ENCODE measurements at places on chromosomes 6 and 20.

DNA sequence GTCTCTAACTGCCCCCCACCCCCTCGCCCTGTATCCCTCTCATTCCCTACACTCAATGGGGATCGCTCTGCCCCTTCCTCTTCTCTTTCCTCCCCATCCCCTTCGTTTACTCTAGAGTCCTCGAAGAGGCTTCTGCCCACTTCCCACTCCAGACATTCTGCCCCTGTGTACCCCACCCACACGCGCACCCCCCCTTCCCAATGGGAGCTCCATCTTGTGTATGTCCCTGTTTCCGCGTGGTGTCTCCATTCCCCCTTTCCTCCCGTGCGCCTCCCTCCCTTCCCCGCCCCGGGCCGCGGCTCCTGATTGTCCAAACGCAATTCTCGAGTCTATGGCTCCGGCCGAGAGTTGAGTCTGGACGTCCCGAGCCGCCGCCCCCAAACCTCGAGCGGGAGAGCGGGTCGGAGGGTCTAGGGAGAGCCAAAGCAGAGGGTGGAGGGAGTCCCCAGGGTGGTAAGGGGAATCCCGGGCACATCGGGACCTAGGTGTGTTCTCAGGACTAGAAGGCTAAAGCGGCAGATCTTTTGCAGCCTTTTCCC lies 679 bp upstream of the RING1 start:
- DNase-seq: no peak

- no peak for DNase-seq
These were observed 96.4 kb downstream of the FILIP1 start for GRCh38 chr6:75397171-75397570.

GRCh38 chr6:81465859-81466258 lies 286.6 kb downstream of the TENT5A start:
- DNase-seq: no peak

- DNase-seq: no peak
These were observed 12.2 kb upstream of the OSER1 start for GRCh38 chr20:44222633-44223368.

- no peak for DNase-seq
These were observed 498.8 kb downstream of the PTPRT start for GRCh38 chr20:42690842-42691437.

- no peak for DNase-seq
These were observed 2.9 kb upstream of the PKIG start for GRCh38 chr20:44579313-44580081.

- no peak for DNase-seq
These were observed 13.5 kb downstream of the PFDN4 start for GRCh38 chr20:54221353-54221752.

- no peak for DNase-seq
These were observed 120.4 kb downstream of the CDH26 start for GRCh38 chr20:60078351-60079250.

GRCh38 chr20:4252005-4252404 lies 236.6 kb upstream of the RNF24 start:
- no peak for DNase-seq

DNA sequence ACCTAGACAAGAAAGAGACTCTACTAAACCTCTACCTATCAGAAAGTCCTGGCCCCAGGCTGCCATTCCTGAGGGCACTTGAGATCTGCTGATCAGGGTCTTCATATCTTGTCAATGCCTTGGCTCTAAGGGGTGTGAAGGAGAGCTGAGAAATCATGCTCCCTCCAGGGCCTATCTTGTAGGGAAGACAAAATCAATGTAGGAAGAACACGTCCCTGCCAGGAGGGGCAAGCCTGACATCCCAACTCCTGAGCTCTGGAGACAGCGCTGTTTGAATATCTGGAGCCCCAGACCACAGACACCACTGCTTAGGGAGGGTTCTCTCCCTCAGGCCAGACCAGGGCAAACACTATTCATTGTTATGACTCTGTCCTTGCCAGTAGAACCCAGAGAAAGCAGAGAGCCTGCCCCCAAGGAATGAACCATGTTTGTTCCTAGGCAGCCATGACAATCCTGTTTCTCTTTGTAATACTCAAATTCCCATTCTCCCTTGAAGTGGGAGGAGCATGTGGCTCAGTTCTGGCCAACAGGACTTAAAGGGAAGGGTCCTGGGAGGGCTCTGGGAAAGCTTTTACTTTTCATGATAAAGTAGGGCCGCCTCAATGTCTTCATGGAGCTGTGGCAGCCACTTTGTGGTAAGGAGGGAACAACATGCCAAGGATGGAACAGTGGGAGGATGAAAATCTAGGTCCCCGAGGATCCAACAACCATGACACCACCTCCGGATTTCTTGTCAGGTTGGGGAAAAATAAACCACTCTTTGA lies 1.8 kb upstream of the FASTKD5 start:
- DNase-seq: no peak

DNA sequence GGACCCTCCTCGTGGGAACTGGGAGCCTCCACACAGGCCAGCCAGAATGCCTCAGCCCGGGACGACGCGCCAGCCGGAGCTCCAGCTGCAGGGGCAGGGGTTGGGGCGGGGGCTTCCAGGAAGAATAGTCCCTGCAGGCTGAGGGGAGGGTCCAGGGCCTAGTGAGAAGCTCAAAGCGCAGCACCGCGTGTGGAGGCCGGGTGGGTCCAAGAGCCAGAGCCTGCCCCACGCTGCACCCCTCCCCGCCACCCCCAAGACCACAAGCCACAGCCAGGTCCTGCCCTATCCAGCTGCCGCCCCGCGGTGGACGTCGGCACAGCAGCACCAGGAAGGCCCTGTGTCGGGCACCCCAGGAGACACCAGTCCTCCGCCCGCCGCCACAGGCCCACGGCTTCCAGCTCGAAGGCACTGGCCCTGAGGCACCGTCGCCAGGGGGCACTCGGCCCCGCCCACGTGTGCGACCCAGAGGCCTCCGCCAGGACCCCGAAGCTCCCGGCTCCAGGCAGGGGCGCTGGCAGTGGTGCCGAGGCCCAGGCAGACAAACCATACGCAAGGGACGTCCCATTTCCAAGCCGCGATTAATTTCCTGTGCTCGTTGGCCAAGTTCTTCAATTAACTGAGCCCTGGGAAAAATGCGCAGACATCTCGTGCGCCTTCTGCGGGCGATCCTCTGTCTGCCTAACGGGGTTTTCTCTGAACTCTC lies 19.5 kb downstream of the KCNQ2 start:
- DNase-seq: peak; percentile 25

DNA sequence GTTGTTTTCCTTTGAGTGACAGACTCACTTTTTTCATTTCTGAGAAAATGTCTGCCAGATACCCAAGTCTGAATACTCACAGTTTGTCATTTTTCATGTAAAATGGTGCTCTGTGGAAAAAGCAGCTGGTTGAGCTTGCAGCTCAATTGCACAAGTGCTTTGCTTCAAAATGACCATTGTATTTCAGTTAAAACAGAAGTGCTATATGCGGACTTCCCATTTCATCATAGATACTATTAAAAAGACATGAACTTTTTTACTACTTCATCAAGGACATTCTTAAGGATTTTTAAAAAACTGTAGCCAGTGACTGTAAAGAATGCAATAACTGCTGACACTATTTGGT lies 61.5 kb downstream of the KCNS1 start:
- DNase-seq: no peak

GRCh38 chr6:83514466-83514865 lies 2.1 kb downstream of the PRSS35 start:
- no peak for DNase-seq

GRCh38 chr6:100188754-100189153 lies 194.7 kb upstream of the MCHR2 start:
- no peak for DNase-seq

Measured in activated naive CD4-positive, alpha-beta T cell treated with Interleukin-2 at 50 U/mL for 16 hours (primary cell).